ENCODE measurements at places on chromosomes 6 and 20.

- peak; percentile 76 for DNase-seq
Measured at GRCh38 chr20:38825901-38826625, 20.6 kb downstream of the PPP1R16B start.

GRCh38 chr6:106666282-106667021, 37.1 kb downstream of the QRSL1 start:
- no peak for DNase-seq

DNA sequence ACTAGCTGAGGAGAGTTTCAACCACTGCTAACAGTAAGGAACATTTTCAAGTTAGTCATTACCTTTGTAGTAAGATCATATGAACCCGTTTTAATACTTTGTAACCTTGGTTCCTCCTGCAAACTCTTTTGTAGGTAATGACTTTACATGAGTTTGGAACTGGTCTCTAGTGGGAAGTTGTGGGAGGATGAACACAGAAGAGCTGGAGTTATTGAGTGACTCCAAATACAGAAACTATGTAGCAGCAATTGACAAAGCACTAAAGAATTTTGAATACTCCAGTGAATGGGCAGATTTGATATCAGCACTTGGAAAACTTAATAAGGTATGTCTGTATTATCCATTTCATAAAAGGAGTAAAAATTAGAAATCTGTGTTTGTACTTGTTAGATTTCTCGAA, 29.3 kb downstream of the DOP1A start:
- peak; percentile 50 for DNase-seq

GRCh38 chr6:36025260-36025931, 955 bp upstream of the SLC26A8 start:
- DNase-seq, result peak; percentile 84

- DNase-seq, result no peak
Measured at GRCh38 chr20:34004790-34005457, 11.2 kb downstream of the RALY start.

GRCh38 chr6:99269207-99269606, 80.3 kb downstream of the FAXC start:
- no peak for DNase-seq

DNA sequence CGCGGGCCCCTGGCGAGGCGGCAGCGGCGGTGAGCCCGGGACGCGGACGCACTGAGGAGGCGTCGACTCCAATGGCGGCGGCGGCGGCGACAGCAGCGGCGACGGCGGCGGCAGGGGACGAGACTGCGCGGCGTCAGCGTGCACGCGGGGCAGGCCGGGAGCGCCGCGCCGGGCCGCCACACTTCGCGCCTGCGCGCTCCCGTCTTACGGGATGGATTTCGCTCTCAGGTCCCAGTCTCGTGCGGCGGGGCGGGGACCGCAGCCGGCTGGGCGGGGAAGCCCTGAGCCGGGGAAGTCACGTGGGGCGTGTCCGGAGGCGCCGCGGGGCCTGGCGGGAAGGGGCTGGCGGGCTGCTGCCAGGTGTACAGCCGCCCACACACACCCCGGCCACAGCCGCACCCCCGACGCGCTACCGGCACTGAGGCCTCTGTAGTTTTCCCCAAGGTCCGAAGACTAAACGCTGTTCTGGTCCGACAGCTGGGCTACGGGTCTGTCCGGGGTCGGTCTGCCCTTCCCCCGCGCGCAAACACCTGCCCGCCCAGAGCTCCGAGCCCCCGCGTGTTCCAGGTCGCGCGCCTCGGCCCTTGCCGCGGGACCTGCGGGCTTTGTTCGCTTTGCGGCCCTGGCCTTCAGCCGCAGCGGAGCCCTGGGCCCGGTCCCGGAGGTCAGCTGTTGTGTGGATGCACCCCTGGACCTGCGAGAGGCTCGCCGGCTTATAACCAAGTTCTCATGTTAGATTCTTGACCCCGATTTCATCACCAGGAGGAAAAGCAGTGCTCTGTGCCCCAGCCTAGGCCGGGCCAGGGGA, at the start of gene YTHDF1:
Gene YTHDF1 (minus strand): TSS at position 91 of the 808 bp plus-strand sequence. CDS start 239 bp downstream, outside the sequence.
- peak; percentile 88 for DNase-seq
